NT2/D1 (cell line): ENCODE measurements at places on chromosomes 11 and 22.

DNA sequence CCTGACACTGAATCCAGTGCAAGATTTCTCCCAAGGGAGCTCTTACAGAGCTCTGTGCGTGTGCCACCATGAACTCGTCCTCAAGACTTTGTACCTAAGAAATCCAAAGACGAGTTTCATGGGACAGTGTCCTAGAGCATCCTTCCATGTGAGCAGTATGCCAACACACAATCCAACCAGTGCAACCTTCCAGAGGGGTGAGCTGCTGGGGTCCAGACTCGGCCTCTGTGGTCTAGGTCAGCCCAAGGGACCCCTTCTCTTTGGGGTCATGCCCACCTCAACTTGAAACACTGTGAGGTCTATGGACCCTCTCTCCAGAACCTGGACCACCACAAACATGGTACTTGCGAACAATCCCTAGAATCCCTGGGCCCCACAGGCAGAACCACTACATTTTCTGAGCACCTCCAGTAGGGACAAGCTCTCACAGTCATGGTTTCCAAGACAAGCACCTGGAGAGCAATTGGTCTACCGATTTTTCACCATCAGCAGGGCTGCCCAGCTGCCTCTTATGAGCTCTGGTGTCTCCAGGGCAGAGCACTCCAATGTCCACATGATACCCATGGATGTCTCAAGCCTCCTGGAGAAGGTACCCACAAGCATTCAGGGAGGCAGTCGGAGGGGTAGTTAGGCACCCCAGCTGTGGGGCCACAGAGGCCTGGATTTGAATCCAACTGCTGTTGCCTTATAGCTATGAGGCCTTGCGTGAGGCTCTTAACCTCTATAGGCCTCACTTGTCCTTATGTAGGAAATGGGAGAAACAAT lies 7.7 kb downstream of the CHST1 start:
- no peak for DNase-seq

DNA sequence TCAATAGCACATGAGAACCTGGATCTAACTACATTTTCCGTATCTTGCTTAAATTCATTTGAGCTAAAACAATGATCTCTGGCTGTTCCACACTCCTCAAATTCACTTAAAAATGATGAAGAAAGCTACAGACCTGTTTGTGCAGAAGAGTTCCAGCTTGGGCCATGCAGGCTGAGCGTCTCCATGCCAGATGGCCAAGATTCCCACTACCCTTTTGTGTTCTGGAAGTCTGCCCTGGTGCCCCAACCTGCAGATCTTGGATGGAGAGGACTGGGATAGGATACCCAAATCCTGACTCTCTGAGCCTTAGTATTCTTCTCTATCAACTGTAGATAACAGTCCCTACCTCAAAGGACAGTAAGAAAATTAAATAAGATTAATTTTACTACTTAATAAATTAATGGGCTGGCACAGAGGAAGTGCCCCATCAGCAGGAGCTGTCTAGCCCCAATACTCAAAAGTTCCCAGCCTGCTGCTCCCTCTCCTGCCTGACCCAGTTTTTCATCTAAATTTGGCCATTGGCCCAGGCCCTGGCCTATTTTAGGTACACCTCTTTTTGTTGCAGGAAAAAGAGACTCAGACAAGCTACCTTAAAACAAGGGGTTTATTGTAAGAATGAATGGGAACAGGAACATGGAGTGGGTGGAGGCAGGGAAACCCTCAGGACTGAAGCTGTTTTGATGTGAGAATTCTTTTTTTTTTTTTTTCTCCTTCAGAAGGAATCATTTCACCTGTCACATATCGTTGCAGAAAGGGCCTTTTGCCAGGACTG lies 81.4 kb upstream of the GRK3 start:
- no peak for DNase-seq

- DNase-seq = no peak
These were observed 305.8 kb upstream of the NCAM1 start for GRCh38 chr11:112655371-112655770.

DNA sequence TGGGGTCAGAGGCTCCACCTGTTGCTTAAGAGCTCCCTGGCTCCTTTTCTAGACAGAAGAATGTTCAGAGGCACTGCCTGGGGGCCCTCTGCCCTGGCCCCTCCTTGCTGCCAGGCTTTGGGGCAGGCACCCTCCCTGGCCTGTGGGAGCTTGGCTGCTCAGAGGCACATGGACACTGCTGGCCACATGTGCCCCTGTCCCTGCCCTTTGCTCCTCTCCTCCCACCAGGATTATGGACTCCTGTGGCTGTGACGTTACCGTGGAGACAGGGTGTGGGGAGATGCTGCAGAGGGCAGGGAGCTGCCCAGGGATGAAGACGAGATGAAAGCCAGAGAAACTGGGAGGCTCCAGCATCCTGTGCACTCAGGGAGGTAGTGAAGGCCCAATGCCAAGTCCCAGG lies 14.7 kb downstream of the DRD2 start:
- no peak for DNase-seq

DNA sequence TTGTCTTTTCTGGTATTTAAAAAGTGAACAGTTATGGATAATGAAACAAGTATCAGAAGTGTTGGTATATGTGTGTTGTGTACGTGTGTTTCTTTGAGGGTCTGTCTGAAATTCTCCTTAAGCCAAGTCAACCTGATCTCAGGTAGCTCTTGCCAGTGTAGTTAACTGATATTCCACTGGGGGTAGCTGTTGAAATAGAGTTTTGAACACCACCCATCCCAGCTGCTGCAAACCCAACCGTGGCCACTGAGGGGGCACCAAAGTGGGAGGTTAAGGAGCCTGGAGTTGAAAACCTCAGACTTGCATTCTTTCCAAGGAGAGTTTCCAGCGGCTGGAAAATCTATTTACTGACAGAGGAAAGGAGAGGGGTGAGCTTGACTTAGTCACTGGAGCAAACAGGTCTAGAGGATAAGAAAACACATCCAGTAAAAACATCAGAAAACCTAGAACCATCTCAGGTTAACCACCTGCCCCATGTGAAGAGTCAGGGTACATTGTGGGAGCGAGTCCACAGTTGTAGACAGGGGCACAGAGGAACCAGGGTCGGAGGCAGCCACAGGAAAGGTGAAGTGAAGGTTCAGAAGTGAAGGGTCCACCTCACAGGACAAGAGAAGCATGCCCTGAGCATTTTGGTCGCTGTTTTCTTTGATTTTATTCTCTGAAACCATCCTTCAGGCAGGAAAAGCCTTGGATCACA lies 8.8 kb upstream of the CUL5 start:
- peak; percentile 77 for DNase-seq

DNA sequence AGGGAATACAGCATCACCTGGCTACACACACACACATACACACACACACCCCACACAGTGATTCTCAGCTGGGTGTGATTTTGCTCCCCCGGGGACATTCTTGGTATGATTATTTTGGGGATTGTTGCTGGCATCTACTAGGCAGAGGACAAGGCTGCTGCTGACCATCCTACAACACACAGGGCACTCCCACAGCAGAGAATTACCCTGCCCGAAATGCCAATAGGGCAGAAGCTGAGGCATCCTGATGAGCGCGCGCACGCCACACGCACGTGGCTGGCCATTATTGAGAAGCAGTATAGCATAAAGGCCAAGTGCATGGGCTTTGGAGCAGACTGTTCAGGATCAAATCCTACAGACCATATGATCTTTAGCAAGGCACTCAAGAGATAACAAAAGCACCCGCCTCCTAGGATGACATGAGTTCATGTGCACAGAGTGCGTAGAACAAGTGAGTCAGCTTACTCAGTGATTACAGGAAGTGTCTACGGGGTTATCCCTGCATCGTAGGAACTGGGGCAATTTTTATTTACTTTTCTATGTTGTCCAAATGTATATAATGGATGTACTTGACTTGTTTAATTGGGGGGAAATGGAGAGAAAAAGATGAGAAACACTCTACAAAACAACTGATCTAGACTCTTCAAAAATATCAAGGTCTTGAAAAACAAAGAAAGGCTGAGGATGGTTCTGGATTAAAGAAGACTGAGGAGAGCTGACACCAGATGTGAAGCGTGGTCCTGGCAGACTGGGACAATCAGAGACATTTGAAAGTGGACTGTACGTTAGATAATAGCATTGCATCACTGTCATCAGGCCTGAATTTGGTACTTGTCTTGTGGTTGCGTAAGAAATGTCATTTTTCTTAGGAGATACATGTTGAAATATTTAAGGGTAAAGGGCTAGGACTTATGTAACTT lies 7.2 kb upstream of the EHD1 start:
- no peak for DNase-seq

DNA sequence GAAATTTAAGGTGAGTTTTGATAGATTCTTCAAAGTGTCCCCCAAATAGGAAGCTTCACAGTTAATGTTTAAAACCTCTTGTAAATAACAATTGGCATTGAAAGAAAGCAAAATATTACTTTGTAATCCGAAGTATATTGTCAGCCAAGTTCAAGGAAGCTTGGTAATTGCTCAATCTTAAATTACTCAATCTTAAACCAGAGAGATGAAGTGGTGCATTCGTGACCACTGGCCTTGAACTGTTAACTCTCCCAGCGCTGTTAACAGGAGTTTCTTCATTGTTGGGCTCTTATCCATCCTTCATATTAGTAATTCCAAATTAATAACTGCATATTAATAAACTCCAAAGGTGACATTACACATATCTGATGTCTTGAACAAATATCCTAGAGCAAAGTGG lies 20.6 kb upstream of the FDX1 start:
- DNase-seq = no peak

- DNase-seq = no peak
These were observed 15.8 kb upstream of the RTN4RL2 start for GRCh38 chr11:57444362-57445121.

DNA sequence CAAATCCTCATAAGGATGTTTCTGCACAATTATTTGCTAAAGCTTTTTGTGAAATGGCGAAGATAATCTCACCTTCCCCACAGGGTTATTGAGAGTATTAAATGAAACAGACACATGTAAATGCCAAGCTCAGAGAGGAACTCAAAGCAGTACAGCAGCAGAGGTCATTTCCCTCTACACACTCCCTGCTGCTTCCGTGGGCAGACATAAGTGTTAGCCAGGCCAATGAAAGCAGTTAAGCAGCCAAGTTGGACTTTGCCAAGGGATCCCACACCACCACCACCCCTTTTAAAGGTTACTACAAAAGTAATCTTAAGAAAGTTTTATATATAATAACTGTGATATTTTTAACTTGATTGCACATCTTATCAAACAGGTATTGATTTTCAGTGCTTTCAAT lies 4.0 kb upstream of the FAM111A start:
- no peak for DNase-seq

DNA sequence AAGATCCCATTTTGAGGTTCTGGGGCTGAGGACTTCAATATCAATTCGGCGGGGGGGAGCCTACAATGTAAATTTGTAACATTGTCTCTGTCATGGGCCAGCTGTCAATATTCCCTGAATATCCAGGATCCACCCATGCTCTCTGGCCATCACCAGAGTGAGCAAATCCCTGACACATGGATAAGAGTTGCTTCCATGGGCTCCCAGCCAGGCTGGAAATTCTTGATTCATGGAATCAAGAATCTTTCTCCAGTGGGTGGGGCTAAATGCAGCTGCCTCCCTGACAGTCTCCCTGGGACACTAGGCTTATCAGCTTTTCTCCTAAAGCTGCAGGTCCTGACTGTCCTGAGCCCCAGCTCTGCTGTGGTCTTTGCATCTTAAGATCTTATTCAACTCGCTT lies 86.9 kb upstream of the IGLL5 start:
- DNase-seq = no peak

DNA sequence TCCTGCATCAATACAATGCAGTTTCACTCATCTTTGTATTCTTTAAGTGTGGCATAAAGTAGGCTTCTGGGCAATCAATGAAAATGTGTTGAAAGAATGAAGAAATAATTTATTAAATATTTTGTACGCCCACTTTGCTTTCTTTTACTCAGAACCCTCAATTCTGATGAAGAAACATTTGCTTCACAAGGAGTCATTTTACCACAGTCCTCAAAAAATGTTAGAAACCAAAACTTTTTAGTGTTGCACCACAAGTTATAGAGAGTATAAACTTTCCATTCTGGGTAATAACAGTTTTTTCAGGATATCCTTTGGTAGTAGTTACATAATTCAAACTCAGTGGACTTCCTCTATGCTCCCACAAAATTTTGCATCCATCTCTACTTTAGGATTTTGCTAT lies 360.5 kb downstream of the DLG2 start:
- no peak for DNase-seq

DNA sequence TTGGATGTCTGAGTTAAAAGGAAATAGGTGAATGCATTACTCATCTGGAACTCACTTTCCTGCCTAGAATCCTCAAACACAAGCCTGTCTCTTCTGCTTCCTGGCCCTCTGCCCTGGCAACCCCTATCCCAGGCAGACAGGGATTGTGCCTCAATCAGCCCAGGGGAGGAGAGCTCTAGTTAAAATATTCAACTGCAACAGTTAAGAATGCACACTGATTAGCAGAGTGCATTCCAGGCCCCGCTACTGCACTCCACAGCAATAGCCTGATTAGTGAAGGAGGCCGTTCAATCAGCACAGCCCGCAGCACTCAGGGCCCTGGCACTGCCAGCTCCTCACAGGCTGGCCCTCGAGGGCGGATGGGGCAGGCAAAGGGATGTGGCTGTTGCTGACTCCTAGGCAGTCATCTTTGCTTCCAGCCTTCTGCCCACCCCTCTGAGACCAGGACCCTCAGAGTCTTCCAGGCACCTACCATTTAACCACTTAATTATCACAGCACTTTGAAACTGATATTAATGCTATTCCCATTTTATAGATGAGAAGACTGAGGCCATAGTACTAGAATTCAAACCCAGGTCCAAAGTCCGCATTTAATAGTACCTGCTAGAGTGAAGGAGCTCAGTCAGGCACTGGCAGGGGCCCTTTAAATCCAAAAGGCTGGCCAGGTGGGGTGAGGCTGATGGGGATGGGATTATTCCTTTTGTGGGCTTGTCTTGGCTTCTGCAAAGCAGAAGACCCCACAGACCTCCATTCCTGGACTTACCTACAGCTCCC lies 435.3 kb downstream of the SOX6 start:
- DNase-seq = no peak

GRCh38 chr11:2316169-2316962 lies 14.6 kb downstream of the TSPAN32 start:
- DNase-seq = no peak
